ENCODE measurements at places on chromosomes 1 and 21.
A peak's percentile ranks its signal among the peaks of the same experiment; 100 is the strongest.

DNA sequence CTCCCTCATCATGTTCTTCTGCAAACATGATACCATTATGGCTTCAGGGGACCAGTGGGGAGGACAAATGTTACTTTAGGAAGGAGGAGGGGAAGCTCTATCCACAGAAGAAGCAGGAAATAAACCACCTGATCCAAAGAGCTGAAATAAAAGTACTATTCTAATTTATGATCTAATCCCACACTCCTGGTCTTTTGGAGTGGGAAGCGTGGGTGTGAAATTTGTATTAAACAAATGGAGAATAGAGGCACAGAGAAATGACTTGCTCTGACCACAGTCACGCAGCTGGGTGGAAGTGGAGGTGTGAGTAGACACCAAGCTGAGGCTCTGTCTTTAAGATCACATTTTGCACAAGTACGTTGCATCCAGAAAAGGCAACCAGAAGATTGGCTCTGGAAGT lies 14.5 kb upstream of the STUM start:
- DNase-seq = no peak

DNA sequence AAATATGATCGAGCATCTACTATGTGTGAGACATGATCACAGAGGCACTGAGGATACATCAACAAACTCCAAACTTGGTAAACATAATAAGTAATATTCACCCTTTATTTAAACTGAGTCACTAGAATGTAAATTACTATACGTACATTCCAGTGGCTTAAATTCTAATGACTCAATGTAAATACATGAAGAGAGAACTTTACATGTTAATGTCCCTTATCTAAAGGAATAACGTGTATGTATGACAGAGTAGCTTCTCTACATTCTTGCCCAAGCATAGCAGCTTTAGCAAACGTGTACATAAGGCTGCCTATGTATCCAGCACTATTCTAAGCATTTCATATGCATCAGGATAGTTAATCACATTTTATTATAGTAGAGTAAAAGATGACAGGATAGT lies 111.8 kb upstream of the CYYR1 start:
- DNase-seq = no peak

- no peak for DNase-seq
These were observed 144.8 kb downstream of the ETS2 start for GRCh38 chr21:38950435-38951094.

GRCh38 chr1:95139039-95139438 lies 21.9 kb downstream of the TLCD4 start:
- no peak for DNase-seq

GRCh38 chr1:178510155-178510554 lies 2.8 kb upstream of the TEX35 start:
- no peak for DNase-seq

GRCh38 chr1:107228704-107229371 lies 88.0 kb downstream of the NTNG1 start:
- DNase-seq = no peak

- DNase-seq = no peak
These were observed 7.4 kb downstream of the COP1 start for GRCh38 chr1:176199707-176200106.

- no peak for DNase-seq
These were observed 1.2 kb downstream of the ASCL5 start for GRCh38 chr1:201125800-201126199.

DNA sequence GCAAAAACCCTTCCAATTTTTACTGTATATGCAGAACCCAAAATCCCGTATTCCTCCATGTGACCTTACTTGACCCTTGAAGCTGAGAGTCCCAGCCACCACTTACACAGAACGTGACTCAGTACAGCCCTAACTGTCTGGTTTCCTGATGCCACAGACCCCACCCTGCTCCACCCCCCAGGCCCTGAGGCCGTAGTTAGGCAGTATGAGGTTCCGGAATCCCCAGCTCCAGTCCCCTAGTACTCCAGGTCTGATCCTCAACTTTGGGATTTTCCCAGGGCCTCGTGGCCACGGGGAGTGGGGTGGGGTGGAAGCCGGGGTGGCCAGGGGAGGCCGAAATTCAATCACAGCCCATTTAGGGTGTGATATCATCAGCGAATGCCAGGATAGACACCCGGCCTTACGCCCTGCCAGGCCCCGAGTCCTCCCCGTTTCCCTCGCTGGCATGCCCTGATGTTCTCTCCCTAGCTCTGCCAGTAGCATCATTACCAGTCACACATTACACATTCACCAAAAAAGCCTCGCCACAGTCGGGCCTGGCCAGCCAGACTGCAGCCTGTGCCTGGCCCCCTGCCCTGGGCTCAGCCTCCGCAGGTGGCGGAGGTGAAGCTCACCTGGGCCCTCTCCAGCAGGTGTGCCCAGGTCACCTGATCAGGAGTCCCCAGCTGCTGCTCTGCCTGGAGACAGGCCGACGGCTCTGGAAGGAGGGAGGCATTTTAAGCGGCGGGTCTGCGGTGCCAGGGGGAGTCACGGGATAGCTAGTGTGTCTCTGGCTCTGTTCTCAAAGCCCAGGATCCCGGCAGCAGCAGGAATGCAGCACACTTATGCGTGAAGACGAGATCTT lies 70.8 kb downstream of the SCCPDH start:
- no peak for DNase-seq

- DNase-seq = peak; percentile 96
These were observed 39.9 kb downstream of the AKNAD1 start for GRCh38 chr1:108817016-108817415.

GRCh38 chr1:197083474-197083873 lies 16.4 kb upstream of the F13B start:
- no peak for DNase-seq

GRCh38 chr1:114207635-114208034 lies 54.0 kb upstream of the SYT6 start:
- DNase-seq = no peak

Measured in SK-MEL-5 (cell line).